ENCODE measurements at places on chromosomes 13 and 19.

- DNase-seq, result no peak
Observed at GRCh38 chr13:98013241-98013640, 59.8 kb downstream of the IPO5 start.

DNA sequence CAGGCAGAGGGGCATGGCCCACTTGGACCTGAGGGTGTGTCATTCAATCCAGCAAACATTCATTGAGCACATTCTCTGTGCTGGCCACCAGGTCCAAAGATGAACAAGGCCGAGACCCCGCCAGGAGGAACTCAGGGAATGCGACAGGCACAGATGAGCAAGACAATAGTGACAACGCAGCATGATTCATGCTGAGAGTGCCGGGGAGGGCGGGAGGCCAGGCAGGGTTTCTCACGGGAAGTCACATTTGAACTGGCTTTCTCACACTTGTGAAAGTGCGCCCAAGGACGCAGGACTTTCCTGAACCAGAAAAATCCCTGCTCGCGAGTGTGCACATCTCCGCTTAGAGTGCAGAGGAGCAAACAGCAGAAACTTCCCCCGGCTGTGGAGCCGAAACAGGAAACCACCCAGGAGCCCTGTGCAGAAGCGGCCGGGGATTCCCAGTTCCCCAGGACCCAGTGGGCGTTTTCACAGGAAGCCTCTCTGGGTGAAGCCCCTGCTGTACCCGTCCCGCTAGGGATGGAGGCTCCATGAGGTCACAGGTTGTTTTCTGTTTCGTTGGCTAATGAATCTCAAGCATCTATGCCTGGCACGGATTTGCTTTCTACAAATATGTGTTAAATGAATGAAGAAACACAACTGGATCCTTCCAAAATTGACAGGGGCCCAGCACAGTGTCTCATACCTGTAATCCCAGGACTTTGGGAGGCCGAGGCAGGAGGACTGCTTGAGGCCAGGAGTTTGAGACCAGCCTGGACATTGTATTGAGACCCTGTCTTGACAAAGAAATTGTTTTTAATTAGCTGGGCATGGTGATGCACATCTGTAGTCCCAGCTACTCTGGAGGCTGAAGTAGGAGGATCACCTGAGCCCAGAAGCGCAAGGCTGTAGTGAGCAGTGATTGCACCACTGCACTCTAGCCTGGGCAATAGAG, 68.4 kb upstream of the TM9SF2 start:
- DNase-seq, result peak; percentile 91

DNA sequence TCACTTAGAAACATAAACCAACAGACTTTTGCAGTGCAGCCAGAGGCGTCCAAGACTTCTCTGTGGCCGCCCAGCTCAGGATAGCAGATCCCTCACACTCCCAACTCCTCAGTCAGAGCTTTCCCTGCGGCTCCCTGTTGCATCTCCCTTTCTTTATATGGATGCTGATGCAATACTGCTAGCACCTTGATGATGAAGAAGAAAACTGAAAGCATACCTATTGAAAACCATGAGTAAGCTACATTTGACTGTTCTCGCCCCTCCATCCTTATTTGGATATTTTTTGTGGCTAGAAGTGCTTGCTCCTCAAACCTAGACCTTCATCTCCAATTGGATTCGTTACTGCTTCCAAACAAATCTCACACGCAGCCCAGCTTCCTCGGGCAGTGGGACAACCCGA, 57.3 kb upstream of the UBL3 start:
- no peak for DNase-seq

- DNase-seq, result no peak
Observed at GRCh38 chr13:30391956-30392680, 30.2 kb upstream of the UBE2L5 start.

- DNase-seq, result no peak
Observed at GRCh38 chr19:55391191-55391670, 5.5 kb downstream of the RPL28 start.

DNA sequence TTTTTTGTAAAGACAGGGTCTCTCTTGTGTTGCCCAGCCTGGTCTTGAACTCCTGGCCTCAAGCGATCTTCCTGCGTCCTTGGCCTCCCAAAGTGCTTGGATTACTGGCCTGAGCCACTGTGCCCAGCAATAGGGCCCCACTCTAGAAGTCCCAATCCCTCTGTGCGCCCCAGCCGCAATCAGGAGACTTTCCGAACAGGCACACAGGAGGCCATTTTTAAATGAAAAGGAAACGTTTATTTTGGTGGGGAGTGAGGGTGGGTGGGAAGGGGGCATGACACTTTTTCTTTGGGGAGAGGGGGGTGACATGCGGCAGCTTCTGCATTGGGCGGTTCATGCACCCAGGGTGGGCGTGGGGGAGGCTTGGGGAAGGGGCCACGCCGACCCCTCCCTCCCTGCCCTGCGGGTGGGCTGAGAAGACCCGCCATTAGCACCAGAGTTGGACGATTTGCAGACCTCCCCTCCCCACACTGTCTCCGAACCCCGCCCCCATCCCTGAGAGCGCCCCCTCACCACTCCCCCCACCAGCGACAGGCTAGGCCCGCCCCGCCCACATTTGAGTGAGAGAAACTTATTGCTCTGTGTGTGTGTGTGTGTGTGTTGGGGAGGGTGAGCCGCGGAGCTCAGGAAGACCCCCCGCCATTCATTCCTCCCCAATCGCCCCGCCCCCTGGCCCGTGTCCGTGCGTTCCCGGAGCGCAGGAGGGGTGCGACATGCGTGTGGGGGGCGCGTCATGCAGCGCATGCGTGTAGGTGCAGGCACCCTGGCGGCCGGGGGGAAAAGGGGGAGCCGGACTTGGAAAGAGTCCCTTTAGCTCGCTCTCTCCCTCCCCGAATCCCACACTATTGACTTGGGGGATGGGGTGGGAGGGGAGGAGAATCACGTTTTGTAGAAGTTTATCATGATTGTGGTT, 17.2 kb downstream of the KCNC3 start:
- no peak for DNase-seq

DNA sequence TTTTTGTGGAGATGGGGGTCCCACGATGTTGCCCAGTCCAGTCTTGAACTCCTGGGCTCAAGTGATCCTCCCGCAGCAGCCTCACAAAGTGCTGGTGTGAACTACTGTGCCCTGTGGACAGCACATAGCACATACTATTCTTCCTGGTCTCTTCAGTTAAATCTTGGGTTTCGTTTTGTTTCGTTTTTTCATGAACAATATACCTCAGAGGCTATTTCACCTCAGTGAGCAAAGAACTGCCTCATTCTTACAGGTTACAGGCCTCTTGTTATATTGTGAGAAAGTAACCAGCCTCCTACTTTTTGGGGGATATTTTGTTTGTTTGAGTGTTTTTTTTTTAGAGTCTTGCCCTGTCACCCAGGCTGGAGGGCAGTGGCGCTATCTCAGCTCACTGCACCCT, 1.3 kb upstream of the C3 start:
- DNase-seq, result no peak

DNA sequence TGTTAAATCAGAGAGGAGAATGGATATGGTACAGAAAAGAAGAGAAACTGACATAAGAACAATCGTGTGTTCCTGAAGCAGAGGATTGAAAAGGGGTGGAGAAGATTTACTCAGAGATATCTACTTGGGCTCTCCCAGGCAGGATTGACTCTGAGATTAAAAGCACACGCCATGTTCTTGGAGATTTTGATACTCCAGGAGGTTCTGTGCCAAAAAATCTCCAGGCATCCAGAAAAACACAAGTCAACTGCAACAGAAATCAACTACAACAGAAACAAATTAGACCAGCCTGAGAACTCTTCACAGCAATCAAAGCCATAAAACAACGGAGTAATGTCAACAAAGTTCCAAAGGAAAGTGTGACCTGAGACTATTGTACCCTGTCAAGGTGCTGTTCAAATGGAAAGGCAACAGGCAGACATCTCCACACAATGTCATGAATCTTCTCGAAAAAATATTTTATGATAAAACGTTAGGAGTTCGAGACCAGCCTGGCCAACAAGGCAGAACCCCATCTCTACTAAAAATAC, 104.2 kb downstream of the UBL3 start:
- DNase-seq, result no peak

DNA sequence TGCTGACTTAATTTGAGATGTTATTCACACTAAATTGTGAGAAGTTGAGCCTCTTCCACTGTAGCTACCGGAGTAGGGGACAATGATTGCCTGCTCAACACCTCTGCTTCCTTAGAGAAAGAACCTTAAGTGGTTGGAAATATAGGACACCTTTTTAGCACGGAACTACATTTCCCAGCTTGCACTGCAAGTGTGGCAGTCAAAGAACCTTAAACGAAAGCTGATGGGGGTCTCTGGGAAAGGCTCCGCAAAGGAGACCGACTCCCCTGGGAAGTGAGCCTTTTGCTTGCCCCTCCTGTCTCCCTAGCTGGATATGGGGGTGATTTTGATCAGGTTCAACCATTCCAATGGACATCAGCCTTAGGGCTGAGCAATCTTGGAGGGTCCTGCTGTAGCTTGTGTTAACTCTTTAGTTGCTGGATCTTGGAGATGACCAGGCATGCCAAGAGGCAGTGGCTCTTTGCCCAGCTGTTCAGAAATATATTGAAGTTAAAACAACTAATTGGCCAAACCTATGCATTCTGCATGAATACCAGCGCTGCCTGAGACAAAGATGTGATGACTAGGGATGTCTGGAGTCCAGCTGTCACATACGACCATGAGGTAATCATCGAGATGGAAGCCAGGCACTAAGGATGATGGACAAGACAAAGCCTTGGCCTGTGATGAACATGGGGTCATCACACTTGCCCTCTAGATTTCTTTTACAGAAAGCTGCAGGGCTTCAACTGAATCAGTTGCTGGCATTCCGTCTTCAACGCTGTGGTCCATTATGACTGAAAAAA, 286.5 kb downstream of the FOXO1 start:
- no peak for DNase-seq

GRCh38 chr19:52277471-52277870, 8.1 kb downstream of the ZNF766 start:
- DNase-seq, result no peak

GRCh38 chr19:15108145-15108844, 1.1 kb downstream of the SYDE1 start:
- no peak for DNase-seq

- peak; percentile 81 for DNase-seq
Observed at GRCh38 chr19:12766051-12766521, 9.3 kb downstream of the HOOK2 start.

- DNase-seq, result no peak
Observed at GRCh38 chr13:23321535-23322241, 111.8 kb downstream of the SACS start.

DNA sequence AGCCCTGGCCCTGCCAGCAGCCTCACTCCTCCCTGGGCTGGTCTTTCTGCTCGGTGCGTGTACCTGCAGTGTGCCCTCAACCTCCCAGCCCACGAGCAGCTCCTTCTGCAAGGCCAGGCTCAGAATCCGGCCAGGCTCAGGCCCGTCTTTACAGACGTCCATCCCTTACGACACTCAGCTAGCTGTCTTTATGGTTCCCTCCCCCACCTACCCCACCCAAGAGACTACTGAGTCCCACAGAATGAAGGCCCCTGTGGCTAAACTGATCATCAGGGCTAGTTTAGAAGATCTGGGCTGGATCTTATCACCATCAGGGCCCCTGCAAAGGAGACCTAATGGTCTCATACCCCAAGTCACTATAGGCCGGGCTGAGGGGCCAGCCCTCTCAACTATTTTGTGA, 10.7 kb downstream of the TMEM150B start:
- no peak for DNase-seq

DNA sequence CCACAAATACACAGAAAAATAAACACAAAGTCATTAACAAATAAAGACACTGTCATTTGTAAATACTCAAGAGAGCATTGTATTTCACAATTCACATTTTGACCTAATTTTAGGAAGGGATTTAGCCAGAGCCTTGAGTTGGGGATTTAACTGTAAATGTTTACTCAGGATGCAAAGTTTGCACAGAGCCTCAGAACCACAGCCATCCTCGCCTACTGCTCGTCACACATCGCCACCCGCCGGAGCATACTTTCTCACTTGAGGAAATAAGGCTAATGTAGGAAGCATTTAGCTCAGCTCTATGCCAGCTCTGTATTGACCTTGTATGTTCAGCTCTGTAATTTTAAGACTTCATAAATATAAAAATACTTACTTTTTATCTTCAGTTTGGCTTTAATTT, 442.7 kb downstream of the OXGR1 start:
- DNase-seq, result no peak

- DNase-seq, result peak; percentile 86
Observed at GRCh38 chr13:113176280-113176679, 17.8 kb downstream of the PROZ start.

DNA sequence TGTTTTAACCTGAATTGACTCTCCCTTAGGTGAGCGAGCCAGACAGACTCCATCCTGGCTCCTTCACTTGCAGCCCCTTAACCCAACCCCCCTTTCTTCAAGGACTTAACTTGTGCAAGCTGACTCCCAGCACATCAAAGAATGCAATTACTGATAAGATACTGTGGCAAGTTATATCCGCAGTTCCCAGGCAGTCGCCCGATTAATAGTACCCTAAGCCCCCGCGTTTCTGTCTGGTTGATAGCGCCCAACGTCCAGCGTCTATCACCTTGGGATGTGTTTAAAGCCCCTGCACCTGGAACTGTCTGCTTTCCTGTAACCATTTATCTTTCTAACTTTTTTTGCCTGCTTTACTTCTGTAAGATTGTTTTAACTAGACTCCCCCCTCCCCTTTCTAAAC, 6.2 kb downstream of the HSD17B14 start:
- DNase-seq, result no peak

DNA sequence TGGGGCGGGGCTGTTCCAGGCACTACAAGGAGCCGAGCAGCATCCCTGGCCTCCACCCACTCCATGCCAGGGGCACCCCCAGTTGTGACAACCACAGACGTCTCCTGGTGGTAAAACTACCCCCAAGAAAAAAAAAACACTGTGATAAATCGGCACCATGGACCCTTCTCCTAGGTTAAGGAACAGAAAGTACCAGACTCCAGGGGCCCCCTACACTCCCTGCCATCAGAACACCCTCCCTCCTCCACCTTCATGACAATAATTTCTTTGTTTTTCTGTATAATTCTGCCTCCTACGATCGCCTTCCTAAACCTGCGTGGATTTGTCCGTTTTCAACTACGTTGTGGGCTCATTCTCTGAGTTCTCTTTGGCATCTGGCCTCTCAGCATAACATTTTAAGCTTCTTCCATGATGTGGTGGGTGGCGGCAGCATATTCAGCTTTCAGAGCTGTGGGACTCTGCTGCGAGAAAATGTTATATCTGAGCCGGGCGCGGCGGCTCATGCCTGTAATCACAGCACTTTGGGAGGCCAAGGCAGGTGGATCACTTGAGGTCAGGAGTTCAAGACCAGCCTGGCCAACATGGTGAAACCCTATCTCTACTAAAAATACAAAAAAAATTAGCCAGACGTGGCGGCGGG, 8.6 kb downstream of the TLE2 start:
- no peak for DNase-seq

DNA sequence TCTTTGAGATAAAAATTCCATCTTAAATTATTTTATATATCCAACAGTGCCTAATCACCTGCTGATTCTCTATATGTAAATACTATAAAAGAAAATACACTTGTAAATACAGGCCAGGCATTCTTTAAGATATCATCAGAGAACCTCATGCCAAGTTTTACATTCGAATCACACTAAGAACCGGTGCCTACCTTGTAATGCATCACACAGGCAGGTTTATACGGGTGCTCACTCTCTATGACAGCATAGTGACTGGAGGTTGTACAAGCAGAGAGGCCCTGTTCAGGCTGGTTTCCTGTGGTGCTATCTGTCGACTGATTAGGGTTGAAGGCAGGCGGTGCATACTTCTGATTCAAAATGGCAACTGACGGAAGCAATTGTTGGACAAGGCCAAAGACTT, 141.3 kb upstream of the FBXL3 start:
- DNase-seq, result no peak

Measured in CD4-positive, alpha-beta T cell treated with Interleukin-15 for 1 hour (primary cell).